B cell (primary cell): ENCODE measurements at places on chromosomes 7 and 10. TPM values are rescaled to one million over a fixed set of nuclear protein-coding genes. Genes with fewer than 3 reads are reported as not detected.
A peak's percentile ranks its signal among the peaks of the same experiment; 100 is the strongest.

DNA sequence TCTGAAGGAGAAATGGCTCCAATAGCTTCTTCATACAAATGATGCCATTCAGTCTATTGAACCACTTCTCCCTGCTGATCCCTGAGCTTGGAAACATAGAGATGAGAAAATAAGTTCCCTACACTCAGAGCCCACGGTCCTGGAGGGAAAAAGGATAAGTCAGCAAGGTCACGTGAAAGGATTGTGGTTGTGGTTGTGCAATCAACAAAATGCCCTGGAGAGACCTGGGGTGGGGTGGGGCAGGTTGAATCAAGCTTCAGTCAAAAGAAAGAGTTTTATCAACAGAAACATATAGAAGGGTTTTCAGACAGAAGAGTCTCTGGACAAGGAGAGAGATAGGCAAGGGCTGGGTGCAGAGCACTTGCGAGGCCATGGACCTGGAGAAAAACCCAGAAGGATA lies 30.1 kb downstream of the C10orf90 start:
- no peak for DNase-seq

The C10orf105 gene
- total RNA-seq, result not detected in 2 replicates

The FBXO24 gene
- 1.6 and 2.2 TPM in 2 replicates for total RNA-seq

DNA sequence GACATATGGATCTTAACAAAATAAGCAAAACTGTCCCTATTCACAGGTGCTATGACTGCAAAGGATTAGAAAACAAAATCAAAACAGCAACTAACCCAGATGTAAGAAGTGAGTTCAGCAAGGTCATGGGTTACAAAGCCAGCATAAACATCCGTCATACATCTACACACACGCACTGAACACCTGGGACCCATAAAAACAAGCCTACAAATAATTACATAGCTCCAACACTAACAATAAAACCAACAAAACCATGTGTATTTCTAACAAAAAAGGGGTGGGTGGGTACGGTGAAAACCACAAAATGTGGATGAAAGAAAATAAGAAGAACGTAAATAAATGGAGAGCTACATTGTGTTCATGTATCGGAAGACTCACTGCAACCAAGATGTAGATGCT lies 256.8 kb downstream of the ELFN1 start:
- DNase-seq, result peak; percentile 67

The NEUROG3 gene
- not detected in 2 replicates for total RNA-seq

The HKDC1 gene
- not detected in 2 replicates for total RNA-seq

The LIPN gene
- not detected in 2 replicates for total RNA-seq

GRCh38 chr10:103584216-103585010 lies 90.9 kb downstream of the NEURL1 start:
- peak; percentile 86 for DNase-seq

The CH25H gene
- total RNA-seq, result not detected in 2 replicates

DNA sequence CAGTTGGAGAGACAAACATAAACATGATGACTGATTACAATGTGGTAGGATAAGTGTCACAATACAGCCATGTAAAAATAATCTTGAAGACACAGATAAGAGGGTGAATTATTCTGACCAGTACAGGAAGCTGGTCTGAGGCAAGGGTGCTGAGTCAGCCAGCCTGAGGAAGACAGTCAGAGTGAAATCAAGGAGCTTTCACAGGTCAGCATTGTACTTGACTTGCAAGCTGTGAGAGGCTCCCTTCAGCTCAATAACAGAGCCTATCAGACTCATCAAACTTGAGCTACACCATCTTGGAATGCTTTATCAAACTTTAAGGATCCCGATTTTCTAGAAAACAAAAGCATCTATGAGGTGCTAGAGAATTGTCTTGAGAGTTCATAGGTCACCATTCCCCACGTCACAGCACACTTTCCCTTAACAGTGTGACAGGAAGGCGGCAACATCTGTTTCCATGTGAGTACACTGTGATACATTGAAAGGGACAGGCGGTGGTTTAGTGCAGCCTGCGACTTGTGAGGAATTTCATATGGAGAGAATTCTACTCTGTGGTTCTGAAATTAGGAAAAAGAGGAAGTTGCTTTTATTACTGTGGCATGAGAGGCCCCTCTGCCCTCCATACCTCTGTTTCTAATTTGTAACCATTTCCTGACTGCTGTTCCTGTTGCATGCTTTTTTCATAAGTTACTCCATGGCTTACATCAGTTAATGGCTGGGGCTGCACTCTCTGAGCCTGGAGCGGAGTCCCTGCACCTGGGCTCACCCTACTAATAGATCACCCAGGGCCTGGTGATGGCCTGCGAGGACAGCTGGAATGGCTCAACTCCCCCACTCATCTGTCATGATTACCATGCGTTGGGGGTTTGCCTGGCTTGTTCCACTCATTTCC lies 417.1 kb downstream of the SUGCT start:
- DNase-seq, result no peak

The ITPRIP gene
- 21.3 and 22.5 TPM in 2 replicates for total RNA-seq

The EPDR1 gene
- total RNA-seq, result not detected in 2 replicates

The PRLHR gene
- total RNA-seq, result not detected in 2 replicates

GRCh38 chr10:89258881-89259280 lies 7.3 kb upstream of the LIPA start:
- no peak for DNase-seq

GRCh38 chr7:48296966-48297365 lies 125.7 kb downstream of the ABCA13 start:
- no peak for DNase-seq

- no peak for DNase-seq
Observed at GRCh38 chr7:80505900-80506500, 5.9 kb downstream of the GNAT3 start.

DNA sequence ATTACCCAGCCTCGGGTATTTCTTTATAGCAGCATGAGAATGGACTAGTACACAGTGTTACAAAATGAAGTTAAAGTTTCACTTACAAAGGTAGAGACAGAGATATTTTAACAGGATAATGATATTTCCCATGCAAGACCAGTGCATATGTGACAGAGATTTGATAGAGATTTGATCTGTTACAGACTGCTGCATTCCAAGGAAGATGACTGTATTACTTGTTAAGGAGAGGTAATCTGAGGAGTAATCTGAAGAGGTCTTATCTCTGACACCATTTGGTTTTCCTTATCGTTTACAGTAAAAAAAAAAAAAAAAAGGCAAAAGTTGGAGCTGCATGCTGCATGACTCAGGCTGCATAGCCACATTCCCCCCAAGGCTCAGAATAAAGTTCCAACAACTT lies 289.6 kb downstream of the POM121L12 start:
- no peak for DNase-seq

DNA sequence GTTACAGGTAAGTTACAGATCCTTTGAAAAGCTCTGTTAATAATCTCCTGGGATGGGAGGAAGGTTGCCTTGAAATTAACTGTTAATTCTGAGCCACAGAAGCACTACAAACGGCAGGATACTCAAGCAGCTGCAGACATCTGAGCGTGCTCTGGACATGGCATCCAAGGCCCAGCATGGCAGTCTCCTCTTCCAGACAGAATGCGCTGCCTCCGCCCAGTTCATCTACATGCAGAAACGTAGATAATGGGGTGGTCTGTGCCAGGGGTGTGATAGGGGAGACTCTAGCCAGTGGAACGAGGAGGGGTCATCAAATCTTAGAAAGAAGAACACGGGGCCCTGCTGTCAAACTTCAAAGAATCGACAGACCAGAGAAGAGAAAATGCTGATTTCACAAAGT lies 13.8 kb downstream of the VIPR2 start:
- DNase-seq, result no peak

GRCh38 chr7:157433628-157434027 lies 96.8 kb downstream of the DNAJB6 start:
- DNase-seq, result no peak

- no peak for DNase-seq
Observed at GRCh38 chr7:5598769-5599371, 175.2 kb upstream of the TNRC18 start.
